A549 treated with Mapracorat at 1 μM for 4 hours (cell line): ENCODE measurements at places on chromosomes 3 and 15. TPM values are rescaled to one million over a fixed set of nuclear protein-coding genes. Genes with fewer than 3 reads are reported as not detected.

Gene TMEM108
- total RNA-seq, result not detected in 5 replicates

Gene ZNF385D
- total RNA-seq, result 0.42 TPM in 1 of 5 replicates, not detected in the others

Gene MUC4
- 0.05 to 0.07 TPM in 2 of 5 replicates, not detected in the others for total RNA-seq

Gene CLSTN2
- total RNA-seq, result 0.02 to 0.08 TPM (median 0.04 TPM) in 5 replicates

Gene ADAMTS17
- 0.12 to 0.27 TPM (median 0.24 TPM) in 4 of 5 replicates, not detected in the other for total RNA-seq

Gene EHHADH
- 2.2 to 4.2 TPM (median 3.4 TPM) in 5 replicates for total RNA-seq
